Ammon's horn (tissue), 1 donor: ENCODE measurements at places on chromosomes 5 and 9.

- DNase-seq, result no peak
These were observed 400.5 kb upstream of the TUSC1 start for GRCh38 chr9:26078706-26079105.

- DNase-seq, result no peak
These were observed 562.4 kb downstream of the EBF1 start for GRCh38 chr5:158537366-158537765.

DNA sequence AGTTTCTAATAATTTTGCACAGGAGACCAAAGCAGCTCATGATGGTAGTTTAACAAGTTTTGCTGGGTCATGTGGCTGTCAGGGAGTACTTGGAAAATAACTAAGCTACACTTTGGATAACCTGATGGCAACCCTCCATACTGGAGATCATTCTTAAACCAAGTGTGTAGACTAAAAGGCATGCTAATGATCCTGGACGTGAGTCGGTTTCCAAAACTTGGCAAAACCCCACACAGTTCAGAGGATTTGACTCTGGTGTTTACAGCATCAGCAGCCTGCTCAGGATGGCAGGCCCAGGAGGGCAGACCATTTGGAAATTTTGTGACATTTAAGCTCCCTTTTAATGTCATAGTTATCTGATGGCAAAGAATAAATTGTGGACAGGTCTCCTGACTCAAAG is 196.5 kb upstream of the EFNA5 start:
- DNase-seq, result no peak

- no peak for DNase-seq
These were observed 92.1 kb upstream of the FSTL4 start for GRCh38 chr5:133704411-133704810.

DNA sequence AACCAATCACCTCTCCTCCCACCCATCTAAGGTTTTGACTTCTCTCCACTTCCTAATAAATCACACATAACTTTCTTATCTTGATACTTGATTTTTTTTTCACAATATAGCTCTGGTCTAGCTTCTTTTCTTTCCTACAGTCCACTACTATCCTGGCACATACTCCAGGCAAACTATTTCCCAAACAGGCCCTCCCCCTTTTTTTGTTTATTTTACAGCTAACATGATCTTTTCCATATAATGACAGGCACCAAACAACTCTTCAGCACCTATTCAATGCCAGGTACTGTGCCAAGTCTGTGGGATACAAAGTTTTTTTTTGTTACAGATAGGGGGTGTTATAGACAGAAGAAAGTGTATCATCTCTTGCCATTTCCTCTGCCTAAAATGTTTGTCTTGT is 7.9 kb downstream of the TYRP1 start:
- DNase-seq, result no peak

DNA sequence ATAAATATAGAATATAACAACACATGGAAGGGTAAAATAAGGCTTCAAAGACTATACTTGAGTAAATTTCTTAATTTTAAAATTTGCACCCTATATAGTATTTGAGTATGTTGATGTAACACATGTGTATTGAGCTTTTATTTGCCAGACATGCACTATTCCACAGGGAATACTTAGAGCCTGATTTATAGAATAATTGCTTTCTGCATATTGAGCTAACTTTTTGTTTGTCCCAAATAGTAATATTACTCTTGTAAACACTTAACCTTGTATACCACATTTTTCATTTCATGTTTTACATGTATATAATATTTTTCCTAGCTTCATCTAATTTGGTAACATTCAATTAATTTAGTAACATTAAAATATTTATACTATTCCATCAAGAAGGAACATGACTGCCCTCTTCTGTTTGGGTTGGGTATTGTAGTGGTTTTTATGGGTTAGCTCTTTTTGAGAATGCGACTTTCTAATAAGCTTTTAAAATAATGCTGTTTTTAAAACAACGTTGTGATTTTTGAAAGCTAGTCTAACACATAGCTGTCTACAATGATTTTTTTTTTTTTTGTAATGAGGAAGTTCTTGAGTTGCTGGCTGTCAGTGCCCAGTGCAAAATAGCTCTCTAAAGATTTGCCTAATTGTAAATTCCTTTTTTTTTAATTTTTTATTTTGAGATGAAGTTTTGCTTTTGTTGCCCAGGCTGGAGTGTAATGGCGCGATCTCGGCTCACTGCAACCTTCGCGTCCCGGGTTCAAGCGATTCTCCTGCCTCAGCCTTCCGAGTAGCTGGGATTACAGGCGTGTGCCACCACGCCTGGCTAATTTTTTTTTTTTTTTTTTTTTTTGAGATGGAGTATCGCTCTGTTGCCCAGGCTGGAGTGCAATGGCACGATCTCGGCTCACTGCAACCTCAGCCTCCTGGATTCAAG is 4.8 kb downstream of the SUB1 start:
- DNase-seq, result peak; percentile 53

DNA sequence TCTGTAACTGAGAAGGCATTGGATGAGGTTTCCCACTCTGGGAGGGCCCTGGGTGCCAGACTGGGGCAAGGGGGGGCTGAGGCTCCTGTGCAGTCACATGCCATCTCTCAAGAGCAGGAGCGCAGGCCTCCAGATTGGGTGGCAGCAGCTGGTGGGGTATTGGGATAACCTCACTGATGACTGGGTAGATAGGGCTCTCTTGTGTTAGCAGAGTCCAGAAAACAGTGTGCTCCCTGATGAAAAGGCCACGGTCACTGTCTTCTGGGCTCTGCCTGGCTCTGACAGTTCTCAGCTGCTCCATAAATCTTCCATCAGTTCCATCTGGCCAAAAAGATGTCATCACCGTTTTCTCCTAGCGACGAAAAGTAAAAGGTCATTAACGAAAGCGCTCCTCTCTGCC is 21.8 kb upstream of the NKX2-5 start:
- no peak for DNase-seq
